ENCODE measurements at places on chromosomes 6 and 20.

DNA sequence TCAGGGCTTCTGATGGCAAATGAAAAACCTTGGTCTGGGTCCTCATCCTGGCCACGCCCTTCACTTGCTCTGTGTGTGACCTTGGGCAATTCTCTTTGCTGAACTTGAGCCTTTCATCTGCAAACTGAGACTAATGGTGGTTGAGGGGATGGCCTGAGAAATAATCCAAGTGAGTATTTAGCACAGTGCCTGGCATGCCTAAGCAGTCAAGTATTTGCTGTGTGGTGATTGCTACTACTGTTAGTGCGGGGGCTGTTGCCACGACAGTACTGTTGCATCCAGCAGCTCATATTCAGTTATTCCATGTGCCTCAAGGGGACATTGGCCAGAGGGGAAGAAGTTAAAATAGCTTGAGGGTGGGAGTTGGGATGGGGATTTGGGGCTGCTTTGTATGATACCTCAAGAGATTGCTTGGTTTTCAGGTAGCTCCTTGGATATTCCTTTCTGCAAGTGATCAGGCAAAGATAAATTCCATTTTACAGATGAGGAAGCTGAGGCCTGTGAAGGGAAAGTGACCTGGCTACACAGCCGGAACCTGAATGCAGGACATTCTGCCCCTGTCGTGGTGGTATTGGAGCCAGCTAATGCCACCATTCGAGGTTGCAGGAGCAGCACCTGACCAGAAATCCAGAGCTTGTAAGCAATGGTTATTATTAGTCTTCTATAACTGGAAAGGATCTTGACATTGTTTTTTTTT is 45.1 kb upstream of the EPB41L1 start:
- no peak for DNase-seq

DNA sequence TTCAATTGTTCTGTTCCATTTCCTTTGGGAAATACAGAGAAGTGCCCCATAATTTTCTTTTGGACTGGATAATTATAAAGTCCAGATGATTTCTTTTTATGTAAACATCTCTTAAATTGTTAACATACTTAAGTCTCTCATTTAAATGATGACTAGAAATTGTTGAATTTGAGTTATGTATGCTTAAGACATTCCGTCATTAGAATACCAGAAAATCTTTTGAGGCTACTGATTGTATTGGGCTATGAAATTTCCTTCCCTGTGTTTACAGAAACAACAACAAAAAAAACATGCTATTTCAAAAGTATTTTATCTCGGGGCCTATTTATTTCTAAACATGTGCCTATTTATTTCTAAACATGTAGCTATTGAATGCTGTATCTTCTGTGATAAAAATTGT is 125.4 kb downstream of the SH3BGRL2 start:
- no peak for DNase-seq

DNA sequence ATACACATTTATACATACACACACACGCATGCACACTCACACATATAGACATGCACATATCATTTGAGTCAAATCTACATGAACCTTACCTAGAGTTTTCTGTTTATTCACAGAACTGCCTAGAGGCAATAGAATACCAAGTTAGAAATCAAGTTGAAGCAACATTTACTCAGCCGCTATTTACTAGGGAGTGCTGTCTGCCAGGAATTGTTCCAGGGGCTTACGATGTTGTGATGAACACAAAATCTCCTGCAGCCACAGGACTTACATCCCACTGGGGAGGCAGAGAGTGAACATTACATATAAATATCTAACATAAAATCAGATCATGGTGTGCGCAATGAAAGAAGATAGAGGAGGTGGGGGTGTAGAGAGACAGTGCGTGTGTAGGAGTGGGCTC is 80.4 kb downstream of the GCLC start:
- DNase-seq = no peak

- no peak for DNase-seq
Measured at GRCh38 chr6:85797993-85798392, 155.3 kb upstream of the SYNCRIP start.

GRCh38 chr20:19435821-19436220 is 223.4 kb downstream of the SLC24A3 start:
- DNase-seq = no peak

- DNase-seq = no peak
Measured at GRCh38 chr6:44386364-44386928, 1.1 kb upstream of the CDC5L start.

GRCh38 chr20:53513489-53514298 is 79.9 kb downstream of the ZNF217 start:
- DNase-seq = no peak
